ENCODE measurements at places on chromosomes 5 and 9. TPM values are rescaled to one million over a fixed set of nuclear protein-coding genes. Genes with fewer than 3 reads are reported as not detected.

- ATAC-seq, result no peak
These were observed 3.6 kb upstream of the NR5A1 start for GRCh38 chr9:124510650-124511425.

- ATAC-seq, result no peak
These were observed 362.3 kb downstream of the MAT2B start for GRCh38 chr5:163867738-163868137.

GRCh38 chr5:128842241-128842640 is 123.0 kb upstream of the SLC27A6 start:
- ATAC-seq, result no peak

DNA sequence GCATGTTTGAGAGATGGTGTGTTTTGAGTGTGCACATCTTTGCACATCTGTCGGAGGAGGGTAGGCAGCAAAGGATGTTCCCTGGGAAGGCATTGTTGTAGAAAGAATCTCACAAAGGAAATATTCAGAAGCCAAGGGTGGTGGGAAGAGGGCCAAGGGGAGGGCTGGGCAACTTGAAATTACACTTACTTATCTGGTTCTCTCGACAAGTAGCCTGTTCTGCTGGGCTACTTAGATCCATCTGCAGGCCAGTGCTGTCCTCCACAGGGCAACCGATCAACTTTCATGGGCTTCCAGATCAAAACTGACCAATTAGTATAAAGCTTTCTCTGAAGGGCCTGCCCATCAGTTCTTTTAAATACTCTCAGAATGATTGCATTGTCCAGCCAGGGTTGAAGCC is 495.2 kb downstream of the GADD45G start:
- ATAC-seq, result no peak

The GMCL2 gene
- not detected for total RNA-seq

The GLRA1 gene
- total RNA-seq, result not detected
